ENCODE measurements at places on chromosomes 6 and 20.

DNA sequence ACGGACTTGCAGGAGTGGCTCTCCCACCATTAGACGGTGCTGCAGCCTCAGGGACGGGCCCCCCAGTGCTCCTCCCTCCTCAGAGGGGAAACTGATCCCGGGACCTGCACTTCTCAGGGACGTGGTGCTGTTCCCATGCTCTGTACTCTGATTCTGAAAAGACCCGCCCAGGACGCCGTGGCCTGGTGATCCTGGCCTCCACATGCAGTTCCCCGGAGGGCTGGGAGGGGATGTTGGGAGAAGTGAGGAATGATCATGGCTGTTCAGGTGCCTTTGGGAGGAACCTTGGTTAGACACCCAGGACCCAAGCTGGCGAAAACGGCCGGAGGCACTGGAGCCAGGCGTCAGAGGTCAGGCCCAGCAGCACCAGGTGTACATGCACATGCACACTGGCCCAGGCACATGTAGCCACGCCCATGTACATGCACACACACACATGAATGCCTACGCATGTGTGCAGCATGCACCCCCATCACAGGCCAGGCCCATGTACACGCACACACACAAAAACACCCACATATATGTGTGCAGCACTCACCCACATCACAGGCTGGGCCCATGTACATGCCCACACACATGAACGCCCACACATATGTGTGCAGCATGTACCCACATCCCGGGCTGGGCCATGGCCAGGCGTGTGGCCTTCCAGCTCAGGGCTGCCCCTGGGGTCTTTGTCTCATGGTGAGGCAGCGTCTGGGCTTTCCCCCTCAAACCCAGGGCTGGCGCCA, 52.6 kb upstream of the DACT2 start:
- DNase-seq, result no peak

GRCh38 chr6:33656844-33657243, 35.7 kb downstream of the ITPR3 start:
- no peak for DNase-seq

DNA sequence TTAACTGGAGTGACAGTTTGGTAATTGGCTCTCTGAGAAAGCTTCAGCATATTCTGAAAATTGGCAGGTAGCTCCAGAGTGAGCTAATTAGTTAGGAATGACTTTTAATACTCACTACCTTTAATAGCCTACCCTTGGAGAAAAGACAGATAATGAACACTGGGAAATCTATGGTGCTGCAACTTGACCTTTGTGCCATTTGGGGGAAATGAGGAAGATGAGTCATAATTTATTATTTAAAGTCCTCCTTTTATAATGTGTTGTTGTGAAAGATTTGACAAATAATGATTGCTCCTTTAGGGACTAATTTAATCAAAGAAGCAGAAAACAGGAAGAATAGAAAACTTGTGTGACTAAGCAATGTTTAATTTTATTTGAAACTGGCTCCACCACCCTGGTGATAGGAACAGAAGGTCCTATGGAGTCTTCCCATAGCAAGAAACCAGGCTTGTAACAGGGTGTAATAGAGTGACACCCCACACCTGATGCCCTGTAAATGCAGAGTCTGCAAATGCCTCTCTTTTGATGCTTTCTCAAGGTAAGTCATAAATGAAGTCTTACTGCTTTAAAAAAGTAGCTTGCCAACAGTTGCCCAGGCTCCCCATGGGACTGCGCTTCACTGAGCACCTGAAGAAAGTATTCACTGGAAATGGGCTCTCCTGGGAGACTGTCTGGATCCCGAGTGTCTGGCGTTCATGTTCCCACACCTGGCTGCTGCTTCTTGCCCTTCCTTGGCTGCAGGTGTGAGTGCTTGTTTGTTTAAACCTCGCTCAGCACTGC, 134.4 kb downstream of the LRRC1 start:
- peak; percentile 39 for DNase-seq

GRCh38 chr6:38065734-38066305, 246.3 kb downstream of the ZFAND3 start:
- DNase-seq, result no peak

DNA sequence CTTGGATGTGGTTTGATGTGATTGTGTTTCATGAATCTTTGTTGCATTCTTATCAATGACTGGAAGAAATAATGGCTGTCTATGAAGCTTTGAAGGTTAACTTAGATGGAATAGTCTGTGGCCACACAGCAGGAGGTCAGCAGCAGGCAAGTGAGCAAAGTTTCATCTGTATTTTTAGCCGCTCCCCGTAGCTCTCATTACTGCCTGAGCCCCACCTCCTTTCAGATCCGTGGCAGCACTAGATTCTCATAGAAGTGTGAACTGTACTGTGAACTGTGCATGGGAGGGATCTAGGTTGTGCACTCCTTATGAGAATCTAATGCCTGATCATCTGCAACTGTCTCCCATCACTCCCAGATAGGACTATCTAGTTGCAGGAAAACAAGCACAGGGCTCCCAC, 660.2 kb downstream of the EPHA7 start:
- no peak for DNase-seq

GRCh38 chr6:11241793-11242201, 9.3 kb upstream of the NEDD9 start:
- peak; percentile 65 for DNase-seq

DNA sequence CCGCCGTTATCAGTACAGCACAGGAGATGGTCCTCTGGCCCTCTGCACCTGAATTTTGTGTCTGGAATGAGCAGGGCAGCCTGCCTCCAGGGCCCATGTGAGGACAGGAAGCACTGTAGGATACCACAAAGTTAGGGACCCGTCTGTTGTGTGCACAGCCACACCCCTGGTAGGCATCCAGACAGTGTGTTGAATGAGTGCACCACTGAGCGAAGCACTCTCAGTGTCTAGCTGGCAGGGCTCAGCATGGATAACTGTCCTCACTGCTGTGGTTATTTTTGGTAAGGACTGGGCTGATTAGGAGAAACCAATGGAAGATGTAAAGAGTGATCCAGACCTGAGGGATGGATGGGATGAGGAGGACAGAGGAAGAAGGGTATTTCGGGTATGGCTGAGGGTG, 178.7 kb downstream of the CLIC5 start:
- no peak for DNase-seq

DNA sequence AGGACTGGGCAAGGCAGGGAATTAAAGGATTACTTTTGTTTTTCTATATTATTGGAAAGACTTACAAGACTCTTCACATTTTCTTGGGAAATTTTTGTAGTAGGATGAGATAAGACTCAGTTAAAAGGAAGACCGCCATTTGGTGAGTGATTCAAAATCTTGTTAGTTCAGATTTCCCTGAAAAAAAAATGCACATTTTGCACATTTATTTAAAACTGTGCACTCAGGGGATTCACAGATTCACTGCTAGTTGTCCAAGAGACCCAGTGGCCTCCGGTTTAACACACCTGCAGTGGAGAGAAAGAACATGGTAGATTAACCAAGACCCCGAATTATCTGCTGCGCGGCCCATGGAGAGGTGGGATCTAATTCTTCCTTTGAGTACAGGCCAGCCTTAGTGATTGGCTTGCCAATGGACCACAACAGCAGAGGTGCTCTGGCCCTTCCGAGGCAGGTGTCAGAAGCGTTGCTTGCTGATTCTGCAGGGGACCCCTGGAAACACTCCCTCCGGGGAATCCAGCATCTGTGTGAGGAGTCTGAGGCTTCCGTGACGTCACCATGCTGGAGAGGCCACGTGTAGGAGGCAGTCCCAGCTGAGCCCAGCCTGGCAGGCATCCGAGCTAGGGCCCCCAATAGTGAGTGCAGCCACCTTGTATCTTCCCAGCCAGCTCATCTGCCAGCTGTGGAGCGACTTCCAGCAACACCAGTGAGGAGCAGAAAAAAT, 68.9 kb downstream of the ZNF217 start:
- no peak for DNase-seq

GRCh38 chr20:36481380-36482043, 59.8 kb upstream of the MYL9 start:
- DNase-seq, result no peak

- no peak for DNase-seq
Observed at GRCh38 chr20:48335308-48336050, 492.3 kb downstream of the PREX1 start.

GRCh38 chr6:90097356-90097755, 199.3 kb downstream of the BACH2 start:
- DNase-seq, result no peak

DNA sequence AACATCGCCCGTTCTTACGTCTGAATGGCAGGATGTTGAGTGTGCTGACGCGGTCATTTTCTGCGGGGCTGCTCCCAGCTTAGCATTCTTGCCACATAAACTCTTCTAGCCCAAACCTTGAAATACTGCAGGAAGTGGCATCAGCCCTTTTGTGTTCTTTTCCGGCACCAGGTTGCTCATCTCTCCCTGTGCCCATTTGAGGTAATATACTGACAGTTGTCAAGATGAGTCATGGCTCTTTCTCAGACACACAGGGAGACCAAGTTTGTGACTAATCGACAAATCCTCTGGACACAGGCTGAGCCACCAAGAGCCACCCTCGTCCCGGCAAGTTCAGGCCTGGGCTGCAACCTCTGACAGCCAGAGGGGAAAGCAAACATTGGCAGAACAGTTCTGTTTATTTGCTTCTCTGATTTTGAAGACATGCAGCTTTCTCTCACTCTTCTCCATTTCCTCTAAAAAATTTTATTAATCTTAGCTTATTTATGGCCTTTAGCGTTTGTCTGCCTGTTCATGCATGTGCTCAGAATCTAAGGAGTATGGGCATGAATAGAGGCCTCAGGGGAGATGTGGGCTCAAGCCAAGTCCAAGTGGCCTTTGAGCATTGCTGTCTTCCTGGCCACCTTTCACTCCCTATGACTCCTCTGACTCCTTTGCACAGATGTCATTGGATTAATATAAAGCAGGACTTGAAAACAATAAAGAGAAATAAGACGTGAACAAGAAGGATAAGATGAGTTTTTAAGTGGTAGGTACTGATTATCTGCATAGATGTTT, 328.2 kb upstream of the JAG1 start:
- DNase-seq, result peak; percentile 99

DNA sequence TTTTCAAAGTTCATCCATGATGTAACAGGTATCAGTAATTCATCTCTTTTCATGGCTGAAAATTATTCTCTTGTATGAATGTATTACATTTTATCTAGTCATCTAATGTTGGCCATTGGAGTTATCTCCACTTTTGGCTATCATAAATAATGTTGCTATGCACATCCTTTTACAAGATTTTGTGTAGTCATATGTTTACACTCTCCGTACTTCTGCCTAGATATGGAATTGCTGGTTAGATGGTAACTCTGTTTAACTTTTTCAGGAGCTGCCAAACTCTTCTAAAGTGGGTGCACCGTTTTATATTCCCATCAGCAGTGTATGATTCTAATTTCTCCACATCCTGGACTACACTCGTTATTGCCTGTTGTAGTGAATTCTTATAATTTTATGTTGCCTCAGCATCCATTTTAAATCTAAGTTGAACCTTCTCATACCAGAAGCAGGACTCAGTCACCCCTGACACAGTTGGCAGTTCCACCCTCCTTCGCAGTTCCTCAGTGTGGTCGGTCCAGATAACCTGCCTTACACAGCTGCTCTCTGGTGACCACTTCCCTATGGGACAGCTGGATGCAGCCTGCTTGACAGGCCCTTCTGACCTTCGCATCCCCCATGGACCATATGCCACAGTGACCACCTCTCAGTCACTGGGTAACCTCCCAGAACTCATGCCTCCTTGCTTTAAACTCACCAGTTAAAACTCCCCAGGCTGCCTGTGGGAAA, 33.9 kb downstream of the KIZ start:
- no peak for DNase-seq

- no peak for DNase-seq
Observed at GRCh38 chr6:46863791-46864190, 57.9 kb downstream of the ADGRF5 start.

DNA sequence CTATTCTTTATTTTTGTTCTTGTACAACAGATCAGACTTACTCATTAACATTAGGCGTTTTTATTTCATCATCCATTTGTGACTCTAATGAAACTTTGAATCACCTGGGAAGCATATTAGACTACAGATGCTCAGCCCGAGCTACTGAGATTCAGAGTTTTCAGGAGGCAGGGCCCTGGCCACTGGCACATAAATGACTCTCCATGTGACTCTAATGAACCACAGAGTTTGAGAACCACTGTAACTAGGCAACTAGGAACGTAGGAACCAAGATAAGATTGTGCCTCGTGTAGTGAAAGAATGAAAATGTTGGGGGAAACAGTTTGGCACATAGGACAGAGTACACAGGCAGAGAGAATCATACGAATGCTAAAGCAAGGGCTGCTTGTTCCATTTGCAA, 405.9 kb upstream of the BTBD3 start:
- DNase-seq, result no peak

DNA sequence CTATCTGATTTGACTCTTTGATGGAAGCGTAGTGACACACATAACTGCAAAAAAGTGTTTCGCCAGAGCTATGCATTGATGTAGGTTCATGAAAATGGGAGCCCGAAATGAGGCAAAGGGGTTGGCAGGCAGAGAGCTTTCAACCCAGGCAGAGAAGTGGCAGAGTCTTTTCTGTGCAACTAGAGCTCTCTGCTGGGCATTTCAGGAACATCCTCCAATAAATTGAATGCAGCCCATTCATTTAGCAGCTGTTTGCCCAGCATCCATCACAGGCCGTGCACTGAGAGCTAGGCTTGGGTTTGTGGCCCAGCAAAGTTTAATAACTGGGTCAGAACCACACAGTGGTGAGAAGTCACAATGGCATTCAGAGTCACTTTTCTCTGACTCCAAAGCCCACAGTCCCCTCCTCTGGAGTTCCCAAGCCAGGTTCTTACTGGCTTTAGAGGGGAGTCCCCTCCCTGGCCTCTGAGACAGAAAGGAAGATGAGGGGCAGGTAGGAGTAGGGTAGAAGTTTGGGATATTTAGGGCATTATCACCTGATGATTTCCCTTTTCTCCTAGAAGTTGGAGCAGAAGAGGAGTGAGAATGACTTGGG, 31.8 kb upstream of the ELMO2 start:
- DNase-seq, result peak; percentile 30

GRCh38 chr20:46228670-46229069, 79.6 kb downstream of the CDH22 start:
- no peak for DNase-seq

DNA sequence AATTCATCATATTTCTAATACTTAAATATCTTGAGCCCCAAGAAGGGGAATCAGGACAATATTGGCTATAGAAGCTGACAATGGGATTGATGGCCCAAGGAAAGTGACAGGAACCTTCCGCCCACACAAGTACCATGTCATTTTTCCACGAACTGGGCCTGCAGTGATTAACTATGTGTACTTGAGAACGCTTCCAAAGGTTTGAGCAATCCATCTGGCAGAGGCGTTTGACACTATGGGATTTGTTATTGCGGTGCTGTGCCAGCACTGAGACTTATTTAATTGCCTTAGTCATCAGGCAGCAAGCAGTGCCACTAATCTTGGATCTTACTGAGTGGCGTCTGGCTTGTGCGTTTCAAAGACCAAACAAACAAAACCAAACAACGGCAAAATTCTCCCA, 135.6 kb upstream of the UST start:
- DNase-seq, result no peak

GRCh38 chr6:42970871-42971612, 7.9 kb downstream of the PEX6 start:
- DNase-seq, result peak; percentile 57

GRCh38 chr6:22015216-22015615, 281.6 kb downstream of the PRL start:
- no peak for DNase-seq
